ENCODE measurements at places on chromosomes 2 and 18. TPM values are rescaled to one million over a fixed set of nuclear protein-coding genes. Genes with fewer than 3 reads are reported as not detected.
A peak's percentile ranks its signal among the peaks of the same experiment; 100 is the strongest.

GRCh38 chr2:159050426-159050825, 82.0 kb downstream of the TANC1 start:
- no peak for DNase-seq

GRCh38 chr2:158914731-158915130, 53.7 kb upstream of the TANC1 start:
- DNase-seq = no peak

DNA sequence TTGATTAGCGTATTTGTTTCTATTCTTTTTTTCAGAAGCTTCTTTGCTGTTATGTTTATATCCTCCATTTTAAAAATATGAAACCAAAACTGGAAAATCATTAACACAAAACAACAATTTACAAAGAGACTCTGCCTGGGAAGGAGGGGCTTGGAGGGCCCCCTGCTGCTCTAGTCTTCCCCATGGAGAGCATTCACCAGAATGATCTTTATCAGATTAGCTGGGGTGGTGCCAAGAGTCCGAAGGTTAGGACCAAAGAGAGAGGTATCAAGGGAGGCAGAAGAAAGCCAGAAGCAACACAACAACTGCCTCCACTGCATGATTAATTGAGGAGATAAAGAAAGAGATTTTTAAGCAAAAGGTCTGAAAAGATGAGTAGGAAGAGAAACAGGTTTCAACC, 218.6 kb downstream of the IRS1 start:
- DNase-seq = no peak

GRCh38 chr2:115541814-115542213, 1099.4 kb downstream of the DPP10 start:
- no peak for DNase-seq

GRCh38 chr18:10659000-10659399, 133.2 kb downstream of the NAPG start:
- no peak for DNase-seq

DNA sequence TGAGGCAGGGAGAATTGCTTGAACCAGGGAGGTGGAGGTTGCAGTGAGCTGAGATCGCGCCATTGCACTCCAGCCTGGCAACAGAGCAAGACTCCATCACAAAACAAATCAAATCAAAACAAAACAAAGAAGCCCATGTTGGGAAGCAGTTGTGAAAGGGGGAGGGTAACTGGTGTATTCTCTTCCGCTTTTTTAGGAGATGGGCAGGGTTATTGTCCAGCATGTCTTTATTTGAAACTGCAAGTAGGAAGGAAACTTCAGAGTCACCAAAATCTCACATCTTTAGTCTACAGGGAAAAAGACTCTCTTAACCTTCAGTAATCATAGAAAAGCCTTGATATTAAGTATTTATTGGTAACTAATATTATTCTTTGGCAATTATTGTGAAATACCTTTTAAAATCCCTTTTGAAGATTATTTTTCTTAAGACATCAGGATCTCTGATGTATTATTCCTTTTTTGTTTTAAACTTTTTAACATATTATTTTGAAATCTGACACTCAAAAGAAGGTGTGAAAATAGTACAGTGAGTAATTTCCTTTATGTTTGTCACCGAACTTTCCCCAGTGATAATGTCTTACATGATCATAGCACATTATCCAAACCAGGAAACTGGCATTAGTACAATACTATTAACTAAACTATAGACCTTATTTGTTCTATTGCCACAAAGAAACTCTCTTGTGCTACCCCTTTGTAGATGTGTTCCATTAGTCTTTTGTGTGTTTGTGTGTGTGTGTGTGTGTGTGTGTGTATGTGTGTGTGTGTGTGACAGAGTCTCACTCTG, 84.3 kb upstream of the LTBP1 start:
- DNase-seq = no peak

DNA sequence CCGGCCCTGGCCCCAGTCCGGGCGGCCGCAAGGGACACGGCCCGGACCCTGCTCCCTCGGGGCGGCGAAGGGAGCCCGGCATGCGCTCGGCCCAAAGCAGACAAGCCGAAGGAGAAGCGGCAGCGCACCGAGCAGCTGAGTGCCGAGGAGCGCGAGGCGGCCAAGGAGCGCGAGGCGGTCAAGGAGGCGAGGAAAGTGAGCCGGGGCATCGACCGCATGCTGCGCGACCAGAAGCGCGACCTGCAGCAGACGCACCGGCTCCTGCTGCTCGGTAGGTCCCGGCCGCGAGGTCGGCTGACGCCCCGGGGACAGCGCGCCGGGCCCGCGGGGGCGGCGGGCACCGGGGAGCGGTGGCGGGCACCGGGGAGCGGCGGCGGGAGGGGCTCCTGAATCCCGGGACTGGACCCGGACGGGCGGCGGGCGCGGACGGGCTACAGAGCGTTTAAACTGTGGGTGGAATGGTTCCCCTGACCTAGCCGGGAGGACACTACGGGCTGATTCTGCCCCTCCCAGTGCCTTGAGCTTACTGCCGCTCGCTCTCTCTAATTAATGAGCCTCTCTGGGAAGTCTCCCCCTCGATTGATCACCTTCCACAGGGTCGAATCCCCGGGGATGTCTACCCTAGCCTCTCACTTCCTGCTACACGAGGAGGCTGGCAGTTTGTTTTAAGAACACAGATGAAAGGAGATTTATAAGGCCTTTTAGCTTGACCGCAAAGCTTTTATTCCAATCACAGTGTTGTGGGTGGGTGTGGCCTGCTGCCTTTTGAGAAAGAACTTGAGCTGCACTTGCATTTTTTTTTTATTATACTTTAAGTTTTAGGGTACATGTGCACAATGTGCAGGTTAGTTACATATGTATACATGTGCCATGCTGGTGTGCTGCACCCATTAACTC, 853 bp downstream of the GNAL start:
- DNase-seq = peak; percentile 51

GRCh38 chr2:121627525-121628050, 21.7 kb downstream of the CLASP1 start:
- DNase-seq = no peak

DNA sequence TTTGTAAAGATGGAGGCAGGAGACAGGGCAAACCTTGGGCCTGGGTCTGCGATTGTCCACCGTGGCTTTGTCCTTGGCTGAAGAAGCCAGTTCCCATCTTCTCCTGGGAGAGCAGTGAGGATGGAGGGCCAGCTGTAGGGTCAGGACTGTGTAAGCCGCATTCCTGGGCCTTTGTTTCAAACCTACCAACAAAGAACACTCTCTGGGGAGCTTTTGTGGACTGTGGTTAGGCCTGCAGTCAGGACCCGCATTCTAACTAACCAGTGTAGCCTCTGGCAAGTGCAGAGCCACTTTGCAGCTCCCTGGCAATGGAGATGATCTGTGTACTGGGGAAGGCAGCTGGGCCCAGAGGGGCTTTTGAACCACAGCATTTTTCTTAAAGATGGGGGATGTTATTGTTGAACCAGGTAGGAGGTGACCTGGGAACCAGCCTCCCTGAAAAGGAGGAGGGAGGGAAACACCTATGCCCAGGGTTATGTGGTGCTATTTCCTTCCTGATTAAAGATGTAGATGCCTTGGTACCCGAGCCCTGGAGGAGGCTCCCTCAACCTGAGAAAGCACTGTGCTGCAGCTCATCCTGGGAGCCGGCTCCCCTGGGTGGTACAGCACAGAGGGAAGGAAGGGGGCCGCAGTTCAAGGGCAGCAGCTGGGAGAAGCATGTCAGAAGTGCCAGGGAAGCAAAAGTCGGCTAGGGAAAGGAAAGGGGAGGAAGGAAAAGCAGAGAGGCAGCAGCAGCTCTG, 12.7 kb upstream of the SMAD4 start:
- DNase-seq = no peak

GRCh38 chr2:236503100-236503499, 66.5 kb upstream of the ACKR3 start:
- no peak for DNase-seq

DNA sequence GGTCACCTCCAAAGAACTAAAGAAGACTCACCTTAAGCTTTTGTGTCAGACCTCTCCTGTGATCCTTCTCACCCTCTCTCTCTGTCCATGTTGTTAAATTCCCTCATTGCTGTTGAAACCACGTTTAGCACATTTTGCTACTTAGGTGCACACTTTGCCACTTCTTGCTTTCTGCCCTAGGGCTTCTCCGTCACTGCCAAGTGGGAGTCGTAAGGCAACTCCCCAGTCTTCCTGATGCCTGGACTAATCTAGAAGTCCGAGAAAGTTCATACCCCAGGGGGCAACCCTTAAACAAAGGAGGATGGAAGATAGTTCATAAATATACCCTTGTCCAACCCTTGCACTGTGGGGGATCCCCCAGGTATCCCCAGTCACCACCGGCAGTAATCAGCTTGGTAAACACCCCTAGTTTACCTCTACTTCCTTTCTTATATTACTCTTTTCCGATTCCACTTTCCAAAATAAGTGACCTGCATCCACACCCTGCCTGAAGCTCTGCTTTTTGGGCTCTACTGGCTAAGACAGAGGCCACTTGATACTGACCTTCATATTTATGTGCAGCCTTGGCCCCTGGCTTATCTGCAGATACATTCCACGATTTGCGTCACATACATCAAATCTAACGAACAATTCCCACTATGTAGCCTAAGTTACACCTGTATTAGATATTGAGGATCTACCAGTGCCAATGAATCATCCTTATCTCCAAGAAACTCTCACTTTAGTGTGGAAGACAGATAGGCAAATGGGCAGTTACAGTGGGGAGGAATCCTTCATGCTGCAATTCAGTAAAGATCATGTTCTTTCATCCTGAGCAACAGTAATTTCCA, 776.2 kb downstream of the RNF144A start:
- no peak for DNase-seq

GRCh38 chr2:180048251-180048650, 41.2 kb upstream of the CWC22 start:
- no peak for DNase-seq

DNA sequence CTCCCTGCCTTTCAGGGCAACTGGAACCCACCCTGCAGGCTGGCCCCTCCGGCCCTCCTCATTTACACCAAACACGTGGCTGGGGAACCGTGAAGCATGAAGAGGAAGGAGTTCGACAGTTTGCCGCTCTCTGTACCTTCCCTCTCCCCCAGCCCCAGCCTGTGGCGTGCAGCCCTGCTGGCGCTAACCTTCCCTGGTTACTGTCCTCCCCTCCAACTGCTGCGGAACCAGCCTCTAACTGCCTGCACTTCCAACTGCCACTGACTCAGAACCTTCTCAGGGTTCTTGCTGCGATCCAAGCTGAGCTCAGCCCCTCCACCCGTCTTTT, 19.2 kb upstream of the GNAL start:
- no peak for DNase-seq

GRCh38 chr2:112977559-112978056, at the start of gene IL36G:
Gene IL36G (plus strand): TSS chr2:112978006. CDS start chr2:112978639, 633 bp downstream.
- DNase-seq = no peak

GRCh38 chr2:7665880-7666279, 748.7 kb downstream of the RNF144A start:
- no peak for DNase-seq

GRCh38 chr2:44771522-44771921, 170.0 kb upstream of the SIX3 start:
- DNase-seq = no peak

DNA sequence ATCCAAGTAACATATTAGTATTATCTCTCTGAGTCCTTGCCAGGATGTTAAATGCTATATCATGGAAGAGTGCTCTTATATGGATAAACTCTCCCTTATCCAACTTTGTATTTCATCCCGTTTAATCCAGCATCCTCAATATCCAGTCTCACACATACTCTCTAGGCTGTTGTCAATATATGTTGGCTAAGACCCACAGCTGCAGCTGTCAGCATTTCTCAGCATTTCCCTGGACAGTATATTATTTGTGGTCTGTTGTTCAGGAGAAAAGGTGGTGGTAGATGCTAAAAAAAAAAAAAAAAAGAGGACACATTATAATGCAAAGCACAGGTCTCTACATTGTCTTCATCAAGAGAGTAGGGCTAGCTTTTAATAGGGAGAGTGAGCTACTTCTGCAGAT, 1368.0 kb upstream of the ZEB2 start:
- no peak for DNase-seq

GRCh38 chr2:191696001-191696400, 18.1 kb downstream of the NABP1 start:
- DNase-seq = no peak

DNA sequence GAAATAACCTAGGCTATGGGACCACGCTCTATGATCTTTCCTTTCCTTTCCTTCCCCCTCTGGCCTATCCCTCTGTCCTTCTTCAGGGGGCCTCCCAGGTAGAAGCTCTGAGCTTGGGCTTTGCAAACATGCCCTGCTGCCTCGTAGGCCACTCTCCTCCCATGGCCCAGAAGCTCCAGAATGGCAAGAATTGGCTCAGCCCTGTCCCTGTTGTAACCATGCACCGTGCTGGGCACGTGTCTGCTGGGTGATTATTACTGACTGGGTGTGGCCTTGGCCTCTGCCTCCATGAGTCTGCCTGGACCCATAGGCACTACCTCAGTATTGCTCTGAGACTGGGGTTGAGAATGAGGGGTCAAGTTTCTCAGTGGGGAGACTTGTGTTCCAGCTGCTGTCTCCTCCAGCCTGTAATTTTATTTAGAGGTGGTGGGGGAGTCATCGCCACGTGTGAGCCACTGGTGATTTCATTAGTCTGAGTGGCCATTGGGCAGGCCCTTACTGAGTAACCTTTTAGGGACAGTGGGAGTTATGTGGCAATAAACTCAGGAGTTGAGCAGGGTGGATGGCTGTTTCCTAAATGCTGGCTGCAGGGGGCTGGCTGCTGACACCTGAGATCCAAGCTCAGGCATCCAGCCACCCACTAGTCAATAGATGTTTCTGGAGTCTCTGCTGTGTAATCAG, 157.9 kb downstream of the CLIP4 start:
- no peak for DNase-seq

GRCh38 chr2:112251271-112251670, 3.6 kb downstream of the ZC3H8 start:
- DNase-seq = no peak

DNA sequence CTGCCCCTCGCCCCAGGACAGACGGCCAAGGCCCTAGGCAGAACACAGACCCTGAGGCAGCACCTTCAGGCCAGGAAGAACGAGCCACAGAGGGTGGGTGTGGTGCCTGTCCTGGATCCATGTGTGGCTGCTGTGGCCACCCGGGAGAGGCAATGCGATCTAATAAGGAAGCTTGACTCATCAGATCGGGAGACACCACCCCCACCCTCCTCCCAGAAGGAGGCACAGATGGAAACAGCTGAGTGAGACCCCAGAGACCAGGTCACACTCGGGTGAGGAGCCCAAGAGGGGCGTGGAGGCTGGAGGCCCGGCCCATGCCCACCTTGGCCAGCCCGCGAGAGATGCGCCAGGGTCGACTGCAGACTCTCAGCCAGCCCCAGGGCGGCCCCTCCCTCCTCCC, 20.3 kb downstream of the KCNG2 start:
- no peak for DNase-seq

DNA sequence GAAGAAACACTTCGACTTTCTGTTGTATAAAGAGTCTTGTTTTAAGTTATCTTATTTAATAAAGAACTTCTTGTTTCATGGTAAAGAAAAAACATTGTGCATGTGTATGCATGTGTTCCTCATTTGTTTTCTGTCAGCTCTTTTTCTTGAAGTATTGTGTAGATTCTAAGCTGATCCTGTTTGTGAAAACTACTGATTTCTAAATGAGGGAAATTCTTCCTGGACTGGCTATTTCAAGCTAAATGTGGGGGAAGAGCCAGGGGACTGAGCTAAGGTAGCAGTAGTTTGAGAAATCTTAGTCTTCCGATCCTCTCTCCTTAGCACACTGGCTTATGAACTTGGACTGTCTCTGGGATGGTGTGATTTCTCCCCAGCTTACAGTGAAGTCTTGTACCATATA, 56.4 kb upstream of the RBMS1 start:
- DNase-seq = no peak

The COL6A3 gene
- total RNA-seq = 28.8 TPM

The TACR1 gene
- 0.24 TPM for total RNA-seq

The POTEJ gene
- 0.09 TPM for total RNA-seq

The DSG1 gene
- 0.61 TPM for total RNA-seq

The BOD1L2 gene
- not detected for total RNA-seq

The EFEMP1 gene
- 4.0 TPM for total RNA-seq

The ESPNL gene
- 0.66 TPM for total RNA-seq

The XIRP2 gene
- 0.14 TPM for total RNA-seq
